ENCODE measurements at places on chromosomes 1 and 21. TPM values are rescaled to one million over a fixed set of nuclear protein-coding genes. Genes with fewer than 3 reads are reported as not detected.

DNA sequence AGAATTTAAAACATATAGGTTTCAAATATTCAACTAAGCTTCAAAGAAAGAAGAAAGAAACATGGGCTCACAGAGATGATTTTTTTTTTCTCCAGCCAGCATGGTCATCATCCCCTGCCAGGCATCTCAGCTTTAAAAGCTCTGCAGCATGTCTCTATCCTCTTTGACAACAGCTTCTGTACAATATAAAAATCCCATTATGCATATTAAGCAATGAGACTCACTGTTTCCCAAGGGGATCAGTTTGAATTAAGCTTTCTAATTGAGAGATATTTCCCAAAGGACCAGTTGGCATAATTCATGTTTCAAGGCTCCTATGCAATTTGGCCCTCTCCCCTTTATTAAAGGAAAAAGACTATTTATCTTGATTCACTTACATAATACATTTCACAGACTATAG lies 220.3 kb downstream of the GRIK1 start:
- DNase-seq: no peak

DNA sequence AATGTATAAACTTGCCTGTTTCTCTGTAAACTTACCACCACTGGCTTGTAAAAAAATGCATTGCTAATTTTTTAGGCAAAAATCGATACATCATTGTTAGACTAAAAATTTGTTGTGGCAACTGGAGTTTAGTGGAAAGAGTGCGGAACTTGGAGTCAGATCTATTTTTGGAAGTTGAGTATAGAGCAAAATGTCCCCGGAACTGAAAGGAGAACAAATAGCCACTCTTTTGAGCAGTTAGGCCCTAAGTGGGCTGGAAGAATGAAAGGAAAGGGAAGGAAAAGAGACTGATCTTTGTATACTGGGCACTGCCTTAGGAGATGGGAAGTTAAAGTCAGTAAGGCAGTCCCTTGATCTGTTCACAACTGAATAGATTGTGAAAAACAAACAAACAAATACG lies 30.2 kb downstream of the OPTC start:
- DNase-seq: no peak

DNA sequence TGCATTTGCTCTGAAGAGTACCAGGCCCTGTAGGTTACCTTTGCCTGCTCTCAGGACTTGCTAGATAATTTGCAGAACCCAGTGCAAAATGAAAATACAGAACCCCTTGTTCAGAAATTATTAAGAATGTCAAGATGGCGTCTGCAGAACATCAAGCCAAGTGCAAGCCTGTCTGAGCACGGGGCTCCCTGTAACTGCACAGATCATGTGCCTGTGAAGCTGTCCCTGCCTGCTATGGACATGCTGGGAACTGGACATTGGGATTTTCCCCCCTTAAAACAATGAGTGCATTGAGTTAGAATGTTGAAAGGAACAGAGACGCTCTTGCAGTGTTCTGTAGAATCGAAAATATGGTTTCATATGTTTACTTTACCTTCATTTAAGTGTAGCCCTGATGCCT lies 2.9 kb downstream of the CLDN14 start:
- DNase-seq: no peak

DNA sequence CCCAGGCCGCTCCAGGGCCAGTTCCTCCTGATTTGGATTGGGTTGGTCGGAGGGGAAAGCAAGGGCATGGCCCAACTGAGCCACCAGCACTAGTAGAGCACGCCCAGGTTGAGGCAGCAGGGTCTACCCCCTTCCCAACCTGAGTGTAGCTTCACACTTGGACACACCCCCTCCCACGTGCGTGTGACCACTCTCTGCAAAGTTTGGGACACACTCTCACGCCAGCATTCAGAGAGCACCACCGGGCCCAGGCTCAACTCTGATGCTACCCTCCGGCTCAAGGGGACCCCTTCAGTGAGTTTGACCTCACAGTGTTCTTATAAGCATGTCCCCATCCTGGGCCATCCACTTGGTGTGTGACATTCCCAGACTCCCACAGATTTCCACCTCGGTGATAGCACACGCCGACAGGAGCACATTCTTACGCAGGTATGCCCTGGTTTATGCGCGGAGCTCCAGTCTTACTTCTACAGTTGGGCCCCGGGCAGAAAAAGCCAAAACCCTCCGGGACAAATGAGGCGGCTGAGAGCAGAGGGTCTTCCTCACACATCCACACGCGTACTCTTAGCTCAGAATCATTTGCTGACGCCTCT lies 3.0 kb upstream of the DMRTA2 start:
- DNase-seq: no peak

- no peak for DNase-seq
Measured at GRCh38 chr1:235671992-235672391, 22.4 kb upstream of the GNG4 start.

DNA sequence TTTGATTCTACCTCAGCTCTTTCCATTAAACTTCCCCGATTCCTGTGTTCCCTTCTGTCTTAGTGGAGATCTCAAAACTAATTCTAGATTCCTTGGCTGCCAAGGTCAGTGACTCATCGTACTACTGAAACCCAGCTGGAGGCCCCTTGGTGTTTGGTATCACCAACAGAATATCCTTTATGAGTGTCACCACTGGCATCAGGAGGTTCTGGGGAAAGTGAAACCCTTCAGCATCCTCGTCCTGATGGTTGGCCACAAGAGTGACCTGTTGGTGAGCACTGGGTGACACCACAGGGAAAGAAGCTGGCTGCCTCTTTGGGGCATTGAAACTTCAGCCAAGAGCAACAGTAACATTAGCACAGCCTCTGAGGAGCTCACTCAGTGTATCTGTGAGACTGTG lies 9.6 kb downstream of the RAB42 start:
- no peak for DNase-seq

DNA sequence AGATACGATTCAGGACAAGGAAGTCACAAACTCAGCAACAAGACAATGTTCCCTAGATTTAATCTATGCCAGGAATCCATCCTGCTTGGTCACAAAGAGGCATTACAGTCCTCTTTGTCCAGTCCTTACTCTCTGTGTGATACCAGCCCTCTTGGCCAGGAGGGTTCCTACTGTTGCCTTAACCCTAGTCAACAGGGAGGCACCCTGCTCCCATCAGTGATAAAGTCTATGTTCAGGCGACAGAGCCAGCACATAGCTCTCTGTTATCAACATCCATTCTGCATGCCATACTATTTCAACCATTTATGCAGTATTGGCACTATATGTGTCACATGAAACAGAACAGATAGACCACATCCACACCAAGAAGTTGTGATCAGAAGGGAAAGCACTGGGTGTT lies 4.4 kb upstream of the NPL start:
- DNase-seq: no peak

GRCh38 chr1:58854576-58854975 lies 70.7 kb upstream of the JUN start:
- no peak for DNase-seq

The NEGR1 gene
- not detected for total RNA-seq

The NIBAN1 gene
- total RNA-seq: 14.2 TPM

The TEDDM1 gene
- total RNA-seq: not detected
